ENCODE measurements at places on chromosomes 2 and 18. TPM values are rescaled to one million over a fixed set of nuclear protein-coding genes. Genes with fewer than 3 reads are reported as not detected.

Gene CYBRD1
- 0.99 TPM for total RNA-seq

DNA sequence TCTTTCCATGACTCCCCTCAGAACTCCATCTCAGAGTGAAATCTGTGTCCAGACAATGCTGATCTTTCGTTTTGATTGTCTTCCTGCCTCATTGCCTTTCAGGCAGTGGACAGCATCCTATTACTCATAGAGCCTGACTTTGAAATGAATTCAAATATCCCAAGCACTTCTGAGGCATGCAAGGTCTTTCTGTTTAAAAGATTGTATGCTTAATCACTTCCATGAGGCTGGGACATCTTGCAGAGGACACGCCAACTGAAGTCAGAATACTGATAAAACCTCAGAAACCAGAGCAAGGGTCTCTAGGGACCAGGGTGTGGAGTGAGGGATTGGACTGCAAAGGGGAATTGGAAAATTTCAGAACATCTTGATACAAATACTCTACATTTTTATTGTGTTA is 836.5 kb upstream of the ID2 start:
- no peak for DNase-seq

DNA sequence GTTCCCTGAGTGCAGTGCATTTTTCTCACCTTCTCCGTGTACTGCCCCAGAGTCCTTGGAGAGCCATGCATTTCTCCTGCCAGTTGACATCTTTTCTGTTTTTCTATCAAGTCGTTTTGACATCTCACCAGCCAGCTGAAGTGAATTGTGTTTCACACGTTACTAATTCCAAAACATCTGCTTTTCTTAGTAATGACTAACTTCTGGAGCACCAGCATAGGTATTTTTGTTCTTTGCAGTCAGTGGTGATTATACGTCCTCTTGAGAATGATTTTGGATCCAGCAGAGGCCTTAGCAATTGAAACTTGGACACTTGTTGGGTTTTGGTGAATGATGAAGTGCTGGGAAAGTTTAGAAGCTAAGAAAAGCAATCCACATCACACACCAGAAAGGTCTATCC is 112.5 kb downstream of the PIK3C3 start:
- DNase-seq = no peak

Gene HYCC2
- 20.5 TPM for total RNA-seq

DNA sequence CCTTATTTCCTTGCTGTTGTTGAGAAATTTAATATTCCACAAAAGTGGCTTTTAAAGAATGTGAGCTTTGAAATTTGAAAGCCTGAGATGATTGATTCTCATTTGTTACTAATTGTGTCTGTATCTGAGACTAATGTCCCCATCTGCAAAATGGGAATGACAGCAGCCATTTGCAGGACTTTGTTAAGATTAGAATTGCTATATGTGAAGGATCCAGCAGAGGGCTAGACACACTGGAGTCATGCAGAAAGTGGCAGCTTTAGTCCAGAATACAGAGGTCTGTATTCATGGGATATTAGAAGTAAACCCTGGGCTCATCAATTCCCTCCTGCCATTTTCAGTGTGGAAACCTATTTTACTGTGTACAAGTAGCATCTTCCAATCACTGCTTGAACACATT is 296.5 kb upstream of the GYPC start:
- DNase-seq = no peak

Gene EVA1A
- total RNA-seq = not detected

Gene HOXD12
- total RNA-seq = not detected

- DNase-seq = no peak
Measured at GRCh38 chr18:9734189-9734588, 26.1 kb downstream of the RAB31 start.

DNA sequence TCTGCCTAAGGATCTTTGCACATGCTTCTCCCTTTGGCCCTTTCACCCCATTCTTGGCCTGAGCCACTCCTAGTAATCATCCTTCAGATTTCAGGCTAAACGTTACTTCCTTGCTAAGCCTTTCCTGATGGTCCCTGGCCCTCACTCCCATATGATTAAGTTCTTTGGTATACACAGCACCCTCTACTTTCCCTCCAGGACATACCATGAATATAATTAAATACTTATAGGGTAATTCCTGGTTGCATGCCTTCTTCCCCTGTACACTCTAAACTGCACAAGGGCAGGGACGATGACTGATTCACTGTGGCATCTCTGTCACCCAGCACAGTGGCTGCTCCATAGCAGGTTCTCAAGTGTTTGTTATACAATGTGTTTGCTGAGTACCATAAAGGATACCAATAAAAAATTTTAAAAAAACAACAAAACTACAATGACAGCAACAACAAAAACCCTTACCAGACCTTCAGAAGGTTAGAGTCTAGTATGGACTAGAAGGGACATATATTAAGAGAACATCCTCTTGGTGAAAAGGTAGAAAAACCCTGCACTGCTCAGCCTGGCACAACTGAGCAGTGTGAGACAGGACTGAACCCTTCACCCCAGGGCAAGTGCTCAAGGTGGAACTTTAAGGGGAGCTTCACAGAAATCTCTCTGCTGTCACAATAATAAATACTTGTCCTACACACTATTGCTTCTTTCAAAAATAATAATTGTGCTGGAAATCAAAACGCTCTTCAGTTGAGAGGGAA is 76.2 kb downstream of the AAK1 start:
- DNase-seq = no peak
